Activated CD4-positive, alpha-beta memory T cell treated with anti-CD3 and anti-CD28 coated beads for 36 hours (primary cell): ENCODE measurements at places on chromosomes 16 and 17. TPM values are rescaled to one million over a fixed set of nuclear protein-coding genes. Genes with fewer than 3 reads are reported as not detected.
A peak's percentile ranks its signal among the peaks of the same experiment; 100 is the strongest.

CWC25 gene
- total RNA-seq: 21.5 TPM

SP6 gene
- 0.10 TPM for total RNA-seq

KCNAB3 gene
- total RNA-seq: 5.3 TPM

GRCh38 chr17:7742729-7743128 lies 25.2 kb downstream of the DNAH2 start:
- no peak overlapping the region for H3K27ac ChIP-seq
- no peak for DNase-seq
- H3K4me3 ChIP-seq: no peak overlapping the region
- H3K36me3 ChIP-seq: no peaks in the 10 kb centered on the region
- no peaks in the 10 kb centered on the region for H3K4me1 ChIP-seq

ZSCAN10 gene
- 0.19 TPM for total RNA-seq

- peaks cover 23% of the 10 kb centered on the region for H3K27me3 ChIP-seq
- H3K4me3 ChIP-seq: no peak overlapping the region
- DNase-seq: no peak
- H3K36me3 ChIP-seq: peaks cover 2% of the 10 kb centered on the region
- no peak overlapping the region for H3K27ac ChIP-seq
These were observed 130.9 kb downstream of the PPM1E start for GRCh38 chr17:58886514-58886913.

DNA sequence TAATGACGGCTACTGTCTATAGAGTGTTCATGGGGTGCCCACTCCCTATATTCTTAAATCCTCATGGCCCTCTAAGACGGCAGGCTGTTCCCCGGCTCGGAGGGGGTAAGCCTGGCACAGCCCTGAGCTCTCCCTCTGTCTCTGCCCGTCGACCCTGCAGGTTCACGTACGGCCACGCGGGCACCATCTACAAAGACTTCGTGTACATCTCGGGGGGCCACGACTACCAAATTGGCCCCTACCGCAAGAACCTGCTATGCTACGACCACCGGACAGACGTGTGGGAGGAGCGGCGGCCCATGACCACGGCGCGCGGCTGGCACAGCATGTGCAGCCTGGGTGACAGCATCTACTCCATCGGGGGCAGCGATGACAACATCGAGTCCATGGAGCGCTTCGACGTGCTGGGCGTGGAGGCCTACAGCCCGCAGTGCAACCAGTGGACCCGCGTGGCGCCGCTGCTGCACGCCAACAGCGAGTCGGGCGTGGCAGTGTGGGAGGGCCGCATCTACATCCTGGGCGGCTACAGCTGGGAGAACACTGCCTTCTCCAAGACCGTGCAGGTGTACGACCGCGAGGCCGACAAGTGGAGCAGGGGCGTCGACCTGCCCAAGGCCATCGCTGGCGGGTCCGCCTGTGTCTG lies 13.2 kb downstream of the KLHL36 start:
- H3K4me1 ChIP-seq: peaks cover 6% of the 10 kb centered on the region
- DNase-seq: no peak
- H3K4me3 ChIP-seq: no peak overlapping the region
- no peak overlapping the region for H3K27ac ChIP-seq
- no peaks in the 10 kb centered on the region for H3K27me3 ChIP-seq
- H3K36me3 ChIP-seq: peaks cover 56% of the 10 kb centered on the region

GNPTG gene
- total RNA-seq: 19.1 TPM

UNKL gene
- 26.0 TPM for total RNA-seq

GRCh38 chr17:30921544-30922196 lies at the start of gene ADAP2:
Gene ADAP2, plus strand, starts transcription at chr17:30921945. Its CDS starts 70 bp downstream, at chr17:30922015.
- DNase-seq: no peak
- H3K27ac ChIP-seq: no peak within 1 kb of the TSS
- no peaks in the 10 kb centered on the region for H3K36me3 ChIP-seq
- H3K4me1 ChIP-seq: peaks cover 11% of the 10 kb centered on the region
- peaks cover 38% of the 10 kb centered on the region for H3K27me3 ChIP-seq

DNA sequence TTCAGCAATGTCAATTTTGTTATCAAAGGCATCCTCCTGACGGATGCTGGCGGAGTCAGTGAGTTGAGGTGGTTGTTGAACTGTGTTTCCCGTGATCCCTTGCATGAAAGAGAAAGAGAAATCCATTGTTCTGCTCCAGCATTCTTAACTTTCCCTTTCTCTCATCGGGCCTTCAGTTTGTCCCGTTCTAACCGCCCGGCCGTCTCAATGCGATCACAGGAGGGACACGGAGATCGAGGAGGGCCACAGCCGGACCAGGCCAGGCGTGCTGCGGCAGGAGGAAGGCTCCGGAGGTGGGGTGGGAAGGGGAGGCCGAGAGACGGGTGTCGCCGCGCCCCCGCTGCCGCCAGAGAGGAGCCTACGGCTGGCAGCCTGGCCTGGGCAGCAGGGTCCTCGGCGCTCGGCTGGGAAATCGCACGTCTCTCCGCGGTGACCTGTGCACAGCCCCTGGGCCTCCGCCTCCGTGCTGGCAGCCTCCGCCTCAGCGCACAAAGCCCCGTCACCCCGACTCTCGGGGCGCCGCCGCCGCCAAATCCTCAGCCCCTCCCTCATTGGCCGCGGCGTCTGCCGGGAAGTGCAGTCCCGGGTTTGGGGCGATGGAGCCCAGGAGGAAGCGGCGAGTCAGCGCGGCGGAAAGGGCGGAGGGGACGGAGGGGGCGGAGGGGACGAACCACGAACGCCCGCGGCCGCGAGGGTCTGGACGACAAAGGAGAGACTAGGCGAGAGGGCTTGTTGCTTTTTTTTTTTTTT lies 38.1 kb downstream of the SOST start:
- H3K36me3 ChIP-seq: peaks cover 4% of the 10 kb centered on the region
- H3K4me3 ChIP-seq: peak overlapping the region; percentile 95
- peaks cover 18% of the 10 kb centered on the region for H3K4me1 ChIP-seq
- peak; percentile 85 for DNase-seq
- peak overlapping the region; percentile 97 for H3K27ac ChIP-seq

DNA sequence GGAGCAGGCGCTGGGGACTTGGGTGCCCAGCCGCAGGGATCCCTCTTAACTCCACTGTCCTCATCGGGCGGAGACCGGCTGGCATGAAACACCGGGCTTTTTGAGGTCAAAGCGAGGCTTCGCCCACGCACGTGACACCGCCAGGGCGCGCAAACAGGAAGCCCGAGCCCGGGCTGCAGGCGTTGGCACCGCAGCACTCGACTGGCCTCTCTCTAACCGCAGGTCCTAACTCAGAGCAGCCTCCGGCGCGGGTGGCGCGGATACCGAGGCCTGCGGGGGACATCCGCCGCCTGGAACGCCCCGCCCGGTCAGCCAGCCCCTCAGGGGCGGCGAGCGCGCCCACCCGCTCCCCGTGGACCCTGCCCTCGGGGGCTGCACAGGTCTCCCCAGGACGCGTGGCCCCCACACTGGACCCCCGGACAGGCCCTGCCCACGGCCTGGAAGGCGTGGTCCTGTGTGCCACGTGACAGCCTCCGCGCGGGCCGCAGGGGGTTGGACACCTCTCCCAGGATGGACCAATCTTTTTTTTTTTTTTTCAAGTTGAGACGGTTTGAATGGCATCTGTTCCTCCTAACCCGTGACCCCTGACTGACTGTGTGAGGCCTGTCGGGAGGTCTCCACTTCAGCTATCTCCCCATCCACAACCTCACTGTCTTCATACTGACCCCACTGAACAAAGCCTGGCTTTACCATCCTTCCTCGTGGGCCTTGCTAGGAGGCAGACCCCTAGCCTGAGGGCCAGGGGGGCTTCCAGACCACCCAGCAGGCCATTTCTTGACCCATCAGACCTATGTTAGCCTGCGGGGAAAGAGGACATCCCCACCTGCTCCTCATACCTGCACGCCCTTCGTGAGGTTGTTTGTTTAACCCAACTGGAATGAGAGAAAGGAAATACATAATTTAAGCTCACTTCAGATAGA lies 8.4 kb upstream of the SLC47A2 start:
- H3K4me1 ChIP-seq: peaks cover 20% of the 10 kb centered on the region
- peak; percentile 86 for DNase-seq
- peak overlapping the region; percentile 54 for H3K4me3 ChIP-seq
- H3K27me3 ChIP-seq: no peaks in the 10 kb centered on the region

GRCh38 chr16:53904533-53904932 lies 200.6 kb downstream of the FTO start:
- H3K27ac ChIP-seq: no peak overlapping the region
- no peak overlapping the region for H3K4me3 ChIP-seq
- H3K27me3 ChIP-seq: no peaks in the 10 kb centered on the region
- no peak for DNase-seq
- peaks cover 12% of the 10 kb centered on the region for H3K36me3 ChIP-seq

- H3K4me1 ChIP-seq: no peaks in the 10 kb centered on the region
- peaks cover 2% of the 10 kb centered on the region for H3K27me3 ChIP-seq
- no peak overlapping the region for H3K27ac ChIP-seq
- no peaks in the 10 kb centered on the region for H3K36me3 ChIP-seq
- DNase-seq: no peak
These were observed 23.0 kb upstream of the CAPNS2 start for GRCh38 chr16:55543472-55543871.

DNA sequence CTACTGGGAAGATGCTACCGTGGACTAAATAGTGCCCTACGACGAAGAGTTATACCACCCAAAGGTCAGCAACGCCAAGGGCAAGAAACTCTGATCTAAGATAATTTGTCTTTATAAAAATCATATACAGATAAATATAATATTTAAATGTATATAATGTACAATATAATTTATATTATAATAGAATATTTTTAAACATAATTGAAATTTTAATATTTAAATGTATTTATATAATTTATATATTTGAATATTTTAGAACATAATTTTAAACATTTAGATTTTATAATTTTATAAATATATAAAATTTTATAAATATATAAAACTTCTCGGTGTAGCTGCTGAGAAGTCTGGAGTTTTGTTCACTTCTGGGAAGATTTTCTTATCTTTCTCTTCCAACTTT lies 209.2 kb downstream of the FOXL1 start:
- no peaks in the 10 kb centered on the region for H3K36me3 ChIP-seq
- H3K27ac ChIP-seq: no peak overlapping the region
- H3K27me3 ChIP-seq: peaks cover 2% of the 10 kb centered on the region
- no peak overlapping the region for H3K4me3 ChIP-seq
- DNase-seq: no peak

SNX20 gene
- 56.9 TPM for total RNA-seq

- no peaks in the 10 kb centered on the region for H3K27me3 ChIP-seq
- peaks cover 17% of the 10 kb centered on the region for H3K36me3 ChIP-seq
- DNase-seq: no peak
- no peaks in the 10 kb centered on the region for H3K4me1 ChIP-seq
- H3K4me3 ChIP-seq: no peak overlapping the region
These were observed 243.5 kb downstream of the STX8 start for GRCh38 chr17:9332132-9332494.

GRCh38 chr16:80996688-80997138 lies 10.0 kb downstream of the CMC2 start:
- H3K27ac ChIP-seq: peak overlapping the region; percentile 94
- peaks cover 63% of the 10 kb centered on the region for H3K4me1 ChIP-seq
- H3K36me3 ChIP-seq: peaks cover 28% of the 10 kb centered on the region
